ENCODE measurements at places on chromosomes 12 and 14. TPM values are rescaled to one million over a fixed set of nuclear protein-coding genes. Genes with fewer than 3 reads are reported as not detected.

TMTC1 gene
- 59.2 TPM for total RNA-seq

DNA sequence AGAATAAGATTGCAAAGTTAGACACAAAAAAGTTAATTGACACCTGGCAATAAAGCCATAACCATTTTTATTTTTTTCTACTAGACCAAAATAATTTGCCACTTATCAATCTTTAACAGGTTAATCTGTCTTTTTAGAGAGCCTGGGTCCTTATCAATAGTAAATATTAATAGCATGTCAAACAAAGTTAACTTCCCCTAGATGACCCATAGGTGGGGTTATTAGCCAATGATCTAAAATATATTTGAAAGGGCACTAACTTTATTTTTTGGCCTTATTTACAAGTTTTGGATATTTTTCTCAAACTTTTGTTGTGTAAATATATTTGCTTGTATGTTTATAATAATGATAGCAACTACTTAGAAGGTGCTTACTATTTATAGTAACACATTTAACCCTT lies 3.9 kb downstream of the ANKRD33 start:
- no peak for DNase-seq

DNA sequence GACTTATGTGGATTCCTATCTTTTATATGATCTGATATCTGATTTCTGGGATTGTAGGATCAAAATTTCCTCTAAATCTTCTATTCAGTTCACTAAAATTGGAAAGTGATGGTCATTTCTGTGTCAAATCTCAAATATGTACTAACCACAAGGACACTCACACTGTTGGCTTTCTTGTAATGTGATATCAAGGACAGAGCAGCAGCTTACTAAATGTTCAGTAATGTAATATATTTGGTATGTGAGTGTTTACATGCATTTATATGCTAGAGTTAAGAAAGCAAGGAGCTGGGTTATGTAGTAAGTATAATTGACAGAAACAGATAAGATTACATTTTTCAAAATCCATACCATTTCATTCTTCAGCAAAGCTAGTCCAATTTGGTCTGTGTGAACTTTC lies 16.5 kb downstream of the PUS7L start:
- no peak for DNase-seq

GRCh38 chr12:108802101-108802961 lies 55.1 kb downstream of the SSH1 start:
- DNase-seq, result peak; percentile 67

DNA sequence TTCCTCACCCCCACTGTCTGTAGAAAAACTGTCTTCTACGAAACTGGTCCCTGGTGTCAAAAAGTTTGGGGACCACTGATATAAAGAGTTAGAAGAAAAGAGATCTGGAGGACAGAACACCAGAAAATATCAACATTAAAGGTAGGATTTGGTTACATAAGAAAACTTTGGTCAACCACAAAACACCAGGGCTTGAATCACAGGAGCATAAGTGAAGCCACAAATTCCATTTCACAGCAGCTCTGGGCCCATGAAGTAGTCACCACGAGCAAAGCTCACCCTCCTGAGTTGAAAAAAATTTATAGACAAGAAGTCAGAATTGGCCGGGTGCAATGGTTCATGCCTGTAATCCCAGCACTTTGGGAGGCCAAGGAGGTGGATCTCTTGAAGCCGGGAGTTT lies 19.4 kb downstream of the RALGAPA1 start:
- DNase-seq, result no peak

- DNase-seq, result no peak
Observed at GRCh38 chr14:22671622-22672021, 27.5 kb upstream of the OR6J1 start.

DNA sequence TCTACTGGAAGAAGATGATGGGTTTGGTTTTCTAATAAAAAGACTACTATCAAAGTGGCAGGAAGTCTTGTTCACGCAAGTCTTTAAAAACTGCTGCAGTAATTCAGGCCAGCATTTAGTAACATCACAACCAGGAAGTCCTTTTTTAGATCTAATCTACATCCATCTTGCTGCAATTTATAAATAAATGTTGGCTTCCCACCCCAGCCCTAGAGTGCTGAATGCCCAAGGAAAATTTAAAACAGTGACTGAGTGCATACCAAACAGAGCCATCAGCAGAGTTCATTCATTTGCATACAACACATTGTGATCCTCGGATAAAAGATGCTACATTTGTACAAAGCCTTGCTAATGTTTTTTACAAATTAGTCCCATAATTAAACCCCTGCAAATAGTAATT lies 72.1 kb downstream of the PHLDA1 start:
- DNase-seq, result no peak

TEX52 gene
- total RNA-seq, result not detected

PZP gene
- not detected for total RNA-seq

DNA sequence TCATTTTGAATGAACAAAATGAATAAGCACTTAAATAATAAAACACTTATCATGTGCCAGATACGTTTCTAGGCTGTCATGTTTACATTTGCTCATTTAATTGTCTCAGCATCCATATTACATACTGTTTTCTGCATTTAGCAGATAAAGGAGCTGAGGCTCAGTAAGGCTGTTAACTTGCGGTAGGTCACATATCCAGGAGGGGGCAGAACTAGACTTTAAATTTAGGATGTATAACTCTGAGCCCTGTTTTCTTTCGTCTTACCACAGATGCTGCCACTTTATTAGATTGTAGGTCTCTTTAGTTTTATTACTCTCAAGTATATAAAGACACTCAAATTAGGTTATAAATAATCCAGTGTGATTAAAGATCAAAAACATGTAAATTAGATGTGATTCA lies 17.7 kb downstream of the IRAK4 start:
- no peak for DNase-seq

All from uterus (tissue), 4 donors.